ENCODE measurements at places on chromosomes 11 and 22.

GRCh38 chr11:65414776-65415498 lies 7.7 kb upstream of the NEAT1 start:
- DNase-seq, result no peak

DNA sequence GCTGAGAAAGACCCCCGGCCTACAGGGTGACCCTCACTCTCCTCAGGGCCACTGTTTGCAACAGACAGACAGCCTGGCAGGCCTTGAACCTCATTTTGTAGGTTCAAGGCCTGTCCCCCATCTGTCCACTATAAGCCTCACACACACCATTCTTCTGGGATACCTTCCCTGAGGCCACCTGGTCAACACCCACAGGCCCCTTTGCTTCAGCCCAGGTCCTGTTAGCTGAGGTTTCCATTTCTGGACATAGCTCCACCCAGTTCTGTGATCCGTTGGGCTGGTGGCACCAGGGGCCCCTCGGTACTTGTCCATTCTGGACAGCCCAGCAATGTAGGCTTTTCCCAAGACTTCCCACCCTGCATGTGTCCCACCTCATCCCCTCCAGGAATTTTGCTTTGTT lies 3.1 kb downstream of the MIF start:
- no peak for DNase-seq

DNA sequence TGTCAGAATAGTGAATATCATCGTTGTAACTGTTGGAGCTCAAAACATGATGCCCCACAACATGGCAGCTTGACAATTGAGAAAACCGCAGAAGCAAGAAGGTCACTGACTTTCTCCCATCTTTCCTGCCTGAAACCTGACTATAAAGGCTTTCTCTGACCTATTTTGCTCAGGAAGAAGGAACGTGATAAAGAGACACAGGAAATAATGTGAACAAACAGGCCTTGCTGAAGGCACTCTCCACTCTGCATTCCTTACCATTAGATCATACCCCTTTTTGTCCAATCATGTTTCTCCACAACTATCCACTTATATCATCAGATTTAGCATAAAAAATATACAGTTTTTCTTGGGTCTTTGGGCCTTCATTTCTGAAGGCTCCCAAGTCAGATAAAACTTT lies 916.8 kb downstream of the METTL15 start:
- no peak for DNase-seq

- no peak for DNase-seq
Measured at GRCh38 chr22:50705219-50705691, 32.6 kb downstream of the SHANK3 start.

DNA sequence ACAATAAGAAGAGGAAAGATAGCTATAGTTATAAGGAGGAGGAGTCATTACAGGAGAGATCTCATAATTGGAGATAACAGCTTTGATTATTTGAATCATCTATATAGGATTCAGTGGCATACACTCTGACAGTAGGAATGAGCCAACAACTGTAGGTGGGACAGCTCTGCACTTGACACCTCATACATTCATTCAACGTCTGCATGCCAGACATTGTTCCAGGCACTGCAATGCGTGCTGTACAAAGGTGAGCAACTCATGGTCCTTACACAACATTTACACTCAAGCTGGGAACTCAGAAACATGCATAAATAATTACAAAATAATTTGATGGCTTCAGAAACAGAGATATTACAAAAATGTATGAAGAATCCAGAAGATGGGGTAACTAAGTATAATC lies 154.3 kb downstream of the MSANTD4 start:
- no peak for DNase-seq

DNA sequence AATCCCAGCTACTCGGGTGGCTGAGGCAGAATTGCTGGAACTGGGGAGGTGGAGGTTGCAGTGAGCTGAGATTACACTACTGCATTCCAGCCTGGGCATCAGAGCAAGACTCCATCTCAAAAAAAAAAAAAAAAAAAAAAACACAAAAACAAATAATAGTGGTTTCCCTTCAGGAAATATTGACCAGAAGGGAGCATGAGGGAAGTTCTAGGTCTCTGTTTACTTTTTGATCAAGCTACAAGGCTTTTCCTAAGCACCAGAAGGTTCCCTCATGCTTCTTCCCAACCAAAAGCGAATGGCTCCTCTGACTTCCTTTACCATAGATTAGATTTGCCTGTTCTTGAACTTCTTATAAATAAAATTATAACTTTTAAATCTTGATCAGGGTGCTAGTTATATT lies 18.3 kb downstream of the MYO18B start:
- DNase-seq, result no peak

- DNase-seq, result no peak
Measured at GRCh38 chr11:58024601-58025091, 965 bp downstream of the OR9Q1 start.

DNA sequence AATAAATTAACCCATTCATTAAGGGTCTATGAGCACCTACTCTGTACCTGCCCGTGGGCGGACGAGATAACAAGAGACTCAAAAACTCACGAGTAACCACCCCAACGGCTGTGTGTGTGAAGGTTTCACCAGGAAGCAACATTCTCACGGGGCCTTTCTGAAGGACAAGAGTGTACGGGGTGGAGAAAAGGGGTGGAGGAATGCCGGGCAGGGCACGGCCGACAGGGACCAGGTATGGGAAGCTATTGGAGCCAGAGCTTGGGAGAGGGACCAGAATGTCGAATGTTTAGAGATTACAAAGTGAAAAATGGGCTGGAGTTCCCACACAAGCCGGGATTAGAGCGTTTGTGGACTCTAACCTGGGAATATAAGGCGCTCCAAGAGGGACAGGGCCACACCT lies 1.6 kb downstream of the KMT5B start:
- no peak for DNase-seq

- peak; percentile 46 for DNase-seq
Measured at GRCh38 chr11:75351791-75352587, 528 bp upstream of the ARRB1 start.

GRCh38 chr11:34652191-34652973 lies 31.5 kb downstream of the EHF start:
- DNase-seq, result no peak

DNA sequence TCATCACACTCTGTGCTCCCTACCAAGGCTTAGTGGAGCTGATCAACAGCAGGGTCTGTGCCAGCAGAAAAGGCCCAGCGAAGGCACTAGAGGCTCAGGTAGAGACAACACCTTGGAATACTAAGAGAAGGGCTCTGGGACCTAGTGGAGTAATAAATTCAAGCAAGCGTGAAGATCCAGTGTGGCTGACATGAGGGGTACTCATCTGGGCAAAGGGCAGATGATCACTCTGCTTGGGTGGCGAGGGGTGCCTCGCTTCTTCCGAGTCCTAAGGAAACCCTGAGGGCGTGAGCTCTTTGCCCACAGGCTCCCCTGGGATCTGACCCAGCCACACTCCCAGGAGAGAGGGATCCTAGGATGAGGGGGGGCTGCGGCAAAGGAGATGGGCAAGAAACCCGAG lies 3.5 kb upstream of the TPBGL start:
- no peak for DNase-seq

- no peak for DNase-seq
Measured at GRCh38 chr11:82855616-82856015, 44.6 kb downstream of the PRCP start.

GRCh38 chr11:2173150-2173693 lies 1.6 kb upstream of the TH start:
- no peak for DNase-seq

DNA sequence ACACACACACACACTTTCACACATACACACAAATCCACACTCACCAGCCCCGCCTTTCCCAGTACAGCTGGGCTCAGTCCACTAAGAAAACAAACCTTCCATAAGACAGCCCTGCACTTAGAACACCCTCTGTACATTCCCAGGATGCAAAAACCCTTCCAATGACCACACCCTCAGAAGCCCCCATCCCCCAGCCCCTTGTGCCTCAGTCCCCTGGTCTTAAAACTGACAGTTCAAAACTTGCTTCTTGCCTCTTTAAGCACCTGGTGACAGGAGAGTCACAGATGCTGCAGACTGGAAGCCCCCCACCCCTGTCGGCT lies 23.0 kb downstream of the APLNR start:
- no peak for DNase-seq

GRCh38 chr11:60797846-60798630 lies 12.9 kb downstream of the MS4A10 start:
- no peak for DNase-seq

DNA sequence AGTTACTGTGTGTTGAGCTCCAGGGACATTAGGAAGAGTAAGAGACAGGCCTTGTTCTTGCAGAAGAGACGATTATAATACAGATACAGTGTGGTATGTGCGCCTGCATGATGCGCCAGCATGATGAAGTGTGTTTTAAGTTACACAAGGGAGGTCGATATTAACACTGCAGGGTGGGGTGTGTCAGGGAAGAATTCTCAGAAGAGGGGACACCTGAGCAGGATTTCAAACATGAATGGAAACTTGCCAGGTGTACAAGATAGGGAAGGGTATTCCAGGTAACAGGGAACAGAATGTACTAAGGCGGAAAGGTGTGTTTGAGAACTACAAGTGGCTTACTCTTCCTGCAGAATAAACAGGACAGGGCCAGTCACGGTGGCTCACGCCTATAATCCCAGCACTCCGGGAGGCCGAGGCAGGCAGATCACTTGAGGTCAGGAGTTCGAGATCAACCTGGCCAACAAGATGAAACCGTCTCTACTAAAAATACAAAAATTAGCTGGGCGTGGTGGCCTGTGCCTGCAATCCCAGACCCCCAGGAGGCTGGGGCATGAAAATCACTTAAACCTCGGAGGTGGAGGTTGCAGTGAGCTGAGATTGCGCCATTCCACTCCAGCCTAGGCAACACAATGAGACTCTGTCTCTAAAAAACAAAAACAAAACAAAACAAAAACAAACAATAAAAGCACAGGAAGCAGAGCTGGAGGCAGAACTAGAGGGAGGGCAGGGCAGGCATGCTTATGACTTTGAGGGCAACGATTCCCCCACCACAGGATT lies 59.0 kb downstream of the SYN3 start:
- DNase-seq, result no peak

DNA sequence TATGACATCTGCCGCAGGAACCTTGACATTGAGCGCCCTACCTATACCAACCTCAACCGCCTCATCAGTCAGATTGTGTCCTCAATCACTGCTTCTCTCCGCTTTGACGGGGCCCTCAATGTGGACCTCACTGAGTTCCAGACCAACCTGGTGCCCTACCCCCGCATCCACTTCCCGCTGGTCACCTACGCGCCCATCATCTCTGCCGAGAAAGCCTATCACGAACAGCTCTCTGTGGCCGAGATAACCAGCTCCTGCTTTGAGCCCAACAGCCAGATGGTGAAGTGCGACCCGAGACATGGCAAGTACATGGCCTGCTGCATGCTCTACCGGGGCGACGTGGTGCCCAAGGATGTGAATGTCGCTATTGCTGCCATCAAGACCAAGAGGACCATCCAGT lies 16.0 kb downstream of the TUBA8 start:
- no peak for DNase-seq

DNA sequence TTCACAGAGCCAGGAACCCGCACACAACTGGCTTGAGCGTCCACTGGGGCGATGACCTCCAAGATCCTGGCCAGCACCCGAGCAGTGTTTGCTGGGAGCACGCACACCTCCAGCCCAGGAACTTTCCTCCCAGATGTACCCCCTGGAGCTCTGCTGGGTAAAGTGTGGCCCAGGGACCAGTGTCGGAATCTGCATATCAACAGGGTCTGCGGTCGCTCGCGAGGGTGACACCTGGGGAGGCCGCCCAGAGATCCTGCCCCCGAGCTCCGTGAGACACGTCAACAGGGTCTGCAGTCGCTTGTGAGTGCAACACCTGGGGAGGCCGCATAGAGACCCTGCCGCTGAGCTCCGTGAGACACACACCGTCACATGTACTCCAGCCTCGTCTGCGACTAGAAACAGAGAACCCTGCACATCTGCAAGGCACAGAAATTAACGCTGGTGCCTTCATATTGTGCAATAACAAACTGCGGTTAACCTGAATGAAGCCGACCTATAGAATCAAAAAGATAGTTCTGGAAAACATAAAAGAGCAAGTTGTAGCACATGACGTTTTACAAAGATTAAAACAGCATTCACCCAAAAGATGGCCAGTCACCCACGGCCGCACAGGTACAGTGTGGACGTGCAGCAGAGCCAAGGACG lies 172.4 kb downstream of the BRD1 start:
- no peak for DNase-seq

DNA sequence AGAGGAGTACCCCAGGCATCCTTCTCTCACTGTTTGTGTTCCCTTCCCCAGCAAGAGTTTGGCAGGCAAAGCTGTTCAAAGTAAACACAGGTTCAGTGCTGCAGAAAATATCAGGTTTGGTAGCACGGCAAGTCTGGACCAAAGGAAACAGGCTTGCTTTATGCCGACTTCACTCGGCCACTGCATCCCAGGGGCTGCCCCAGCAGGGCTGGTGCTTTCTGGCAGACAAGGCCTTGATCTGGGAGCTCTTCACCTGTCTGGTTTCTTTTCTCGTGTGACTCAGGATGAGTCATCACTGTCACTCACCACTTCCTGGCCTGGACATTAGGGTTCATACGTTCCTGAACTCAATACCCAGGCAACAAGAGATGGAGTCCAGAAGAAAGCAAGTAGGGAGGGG lies 52.6 kb upstream of the NAV2 start:
- DNase-seq, result no peak

DNA sequence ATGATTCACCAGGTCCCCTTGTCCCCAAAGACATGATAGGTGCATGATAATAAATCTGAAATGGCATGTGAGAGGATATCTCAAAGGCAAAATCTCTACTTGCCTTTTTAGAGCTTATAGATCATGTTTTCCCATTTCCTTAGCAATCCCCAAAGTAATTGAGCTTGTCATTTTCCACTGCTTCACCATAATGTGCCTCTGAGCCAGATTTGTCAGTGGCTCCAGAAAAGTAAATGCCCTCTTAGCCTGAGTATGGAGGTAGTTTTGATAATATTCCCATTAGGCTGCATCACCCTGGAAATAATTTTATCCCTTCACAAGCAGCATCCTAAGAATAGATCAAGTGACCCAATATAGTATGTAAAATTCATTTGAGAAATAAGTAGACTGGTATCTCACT lies 36.7 kb upstream of the ADSL start:
- no peak for DNase-seq

DNA sequence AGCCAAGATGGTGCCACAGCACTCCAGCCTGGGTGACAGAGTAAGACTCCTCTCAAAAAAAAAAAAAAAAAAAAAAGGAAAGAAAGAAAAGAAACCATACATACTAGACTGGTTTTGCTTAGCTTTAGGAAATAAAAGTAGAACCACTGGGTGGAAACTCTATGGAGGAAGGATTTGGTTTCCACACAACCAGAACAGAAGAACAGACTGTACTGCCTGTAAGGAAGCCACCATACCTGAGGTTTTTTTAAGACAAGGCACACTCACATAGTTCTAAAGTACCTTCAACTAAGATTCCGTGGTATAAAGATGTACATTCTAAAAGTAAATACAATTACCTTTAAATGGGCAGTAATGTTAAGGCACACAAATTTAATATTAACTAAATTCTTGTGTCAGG lies 58.6 kb downstream of the NUP98 start:
- no peak for DNase-seq

DNA sequence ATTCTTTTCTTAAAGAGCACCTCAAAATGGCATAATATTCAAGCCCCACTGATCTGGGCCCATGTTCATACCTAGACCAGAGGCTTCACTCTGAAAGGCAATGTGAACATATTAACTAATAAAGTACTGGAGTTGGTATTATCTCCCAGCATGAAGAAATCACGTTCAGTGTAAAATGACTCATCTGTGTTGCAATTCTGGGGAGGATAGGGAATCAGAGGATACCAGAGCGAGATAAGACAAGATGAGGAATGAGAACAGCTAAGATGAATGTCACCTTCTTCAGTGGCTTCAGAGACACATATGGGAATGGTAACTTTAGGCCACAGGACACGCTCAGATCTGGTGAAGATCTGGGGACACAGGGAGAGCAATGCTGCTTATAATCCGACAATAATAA lies 121.1 kb downstream of the NTM start:
- DNase-seq, result no peak
